ENCODE measurements at places on chromosomes 11 and 22. TPM values are rescaled to one million over a fixed set of nuclear protein-coding genes. Genes with fewer than 3 reads are reported as not detected.

DNA sequence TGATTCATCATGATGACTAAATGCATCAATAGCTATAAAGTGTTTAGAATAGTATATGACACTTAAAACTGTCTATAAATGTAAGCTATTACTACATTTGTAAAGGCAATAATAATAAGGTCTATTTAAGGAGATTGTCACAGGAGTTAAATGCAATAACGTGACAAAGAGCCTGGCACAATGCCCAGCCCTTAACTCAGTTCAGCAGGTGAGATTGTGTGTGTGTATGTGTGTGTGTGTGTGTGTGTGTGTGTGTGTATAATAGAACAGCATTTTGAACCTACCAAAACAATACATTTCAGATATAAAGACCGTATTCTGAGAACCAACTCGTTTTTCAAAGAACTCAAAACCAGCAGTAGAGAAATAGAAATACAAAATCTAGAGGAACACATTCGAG, 177.5 kb downstream of the MYO18B start:
- DNase-seq: no peak

The C1QTNF4 gene
- total RNA-seq: 0.58 TPM

DNA sequence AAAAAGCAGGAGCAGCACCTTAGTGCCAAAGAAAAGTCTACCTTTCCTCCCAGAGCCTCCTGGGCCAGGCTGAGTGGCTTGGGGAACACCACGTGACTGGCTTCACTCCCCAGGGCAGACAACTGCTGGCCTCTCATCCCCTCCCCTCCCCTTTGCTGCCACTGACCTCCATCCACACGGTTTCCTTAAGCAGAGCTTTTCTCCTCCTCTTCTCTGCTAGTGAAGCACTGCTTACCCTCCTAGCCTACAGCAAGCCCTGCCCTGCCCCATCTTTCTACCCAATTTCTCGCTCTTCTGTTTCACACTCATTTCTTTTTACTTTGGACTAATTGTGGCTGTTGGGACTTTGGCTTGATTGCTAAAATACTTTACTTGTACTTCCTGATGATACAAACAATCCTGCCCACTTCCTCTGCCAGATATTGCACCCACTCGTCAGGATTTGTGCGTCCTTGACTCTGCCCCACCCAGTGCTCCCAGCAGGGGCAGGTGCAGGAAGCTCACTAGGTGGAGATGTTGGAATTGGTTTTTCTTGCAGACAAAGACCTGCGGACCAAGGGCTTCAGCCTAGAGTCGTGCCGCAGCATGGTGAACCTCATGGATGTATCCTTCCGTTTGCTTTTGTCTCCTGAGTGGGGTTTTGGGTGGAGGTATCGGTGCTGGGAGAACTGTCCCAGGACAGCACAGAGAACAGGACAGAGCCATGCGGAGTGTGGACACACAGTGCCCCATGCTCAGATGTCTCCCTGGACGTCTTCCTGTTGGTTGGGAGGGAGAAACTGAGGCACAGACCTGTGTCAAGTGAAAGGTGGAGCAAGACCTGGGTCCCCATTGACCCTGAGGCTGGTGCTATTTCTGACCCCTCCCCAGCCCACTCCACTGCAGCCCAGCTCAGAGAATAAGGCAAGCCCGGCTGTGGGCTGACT, 27.3 kb downstream of the CAPN1 start:
- no peak for DNase-seq

DNA sequence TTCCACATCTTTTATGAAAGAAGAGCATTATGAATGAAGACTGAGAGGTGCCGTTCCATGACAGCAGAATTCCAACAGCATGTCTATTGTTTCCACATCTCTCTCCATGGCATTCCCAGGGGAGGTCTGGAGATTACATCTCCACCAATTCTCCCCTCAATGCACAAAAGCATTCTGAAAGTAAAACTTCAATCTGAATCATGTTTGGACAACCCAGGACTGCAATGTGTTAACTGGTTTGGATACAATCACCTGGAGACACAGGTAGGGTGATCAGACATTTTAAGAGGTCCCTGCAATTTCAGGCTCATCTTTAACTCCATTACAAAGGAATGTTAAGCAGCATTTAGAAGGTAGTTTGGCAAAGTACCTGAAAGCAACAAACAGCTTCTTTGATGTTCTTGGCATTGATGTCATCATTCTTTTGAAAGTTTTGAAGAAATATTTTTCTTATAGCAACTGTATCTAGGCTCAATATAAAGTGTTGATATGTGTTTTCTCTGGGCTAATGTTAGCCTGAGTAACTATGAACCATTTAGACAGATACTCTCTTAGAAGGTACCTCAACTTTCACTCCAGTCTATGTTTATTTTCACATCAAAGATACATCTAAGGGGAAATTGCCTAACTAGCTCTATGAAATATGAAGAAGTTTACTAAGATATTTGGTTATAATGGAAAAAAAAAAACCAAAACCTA, 181.4 kb upstream of the MTMR2 start:
- DNase-seq: no peak

- peak; percentile 53 for DNase-seq
Observed at GRCh38 chr22:25666308-25666707, 75.7 kb upstream of the MYO18B start.

The F2 gene
- total RNA-seq: not detected

The PLXNB2 gene
- 50.2 TPM for total RNA-seq

- DNase-seq: no peak
Observed at GRCh38 chr11:76083563-76084451, 122.5 kb downstream of the WNT11 start.

The OR2AT4 gene
- not detected for total RNA-seq

The CDHR5 gene
- not detected for total RNA-seq

The NEFH gene
- total RNA-seq: 0.16 TPM

The FGF3 gene
- total RNA-seq: not detected

The SYT12 gene
- 0.05 TPM for total RNA-seq

GRCh38 chr11:106888386-106888785, 129.9 kb downstream of the GUCY1A2 start:
- no peak for DNase-seq

DNA sequence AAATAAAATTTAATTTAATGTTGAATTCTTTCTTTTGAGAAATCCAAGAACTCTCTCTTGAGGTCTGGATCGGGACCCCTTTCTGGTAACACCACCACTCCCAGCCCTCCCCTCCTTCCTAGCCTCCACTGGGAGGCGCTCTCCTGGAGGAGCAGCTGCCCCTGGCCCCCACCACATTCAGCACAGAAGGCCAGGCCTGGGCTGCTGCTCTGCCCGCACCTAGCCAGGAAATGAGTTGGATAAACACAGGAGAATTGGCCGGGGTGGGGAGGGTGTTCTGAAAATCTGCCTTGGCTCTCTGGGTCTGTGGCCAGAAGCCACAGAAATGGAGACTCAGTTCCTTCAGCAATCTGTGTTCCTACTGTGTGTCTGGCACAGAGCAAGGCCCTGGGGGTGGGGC, 31.2 kb downstream of the C22orf42 start:
- DNase-seq: no peak

GRCh38 chr11:109864834-109865547, 228.2 kb upstream of the ZC3H12C start:
- no peak for DNase-seq

The PKP3 gene
- total RNA-seq: 0.52 TPM

GRCh38 chr11:133782116-133782725, 63.1 kb downstream of the SPATA19 start:
- DNase-seq: no peak

DNA sequence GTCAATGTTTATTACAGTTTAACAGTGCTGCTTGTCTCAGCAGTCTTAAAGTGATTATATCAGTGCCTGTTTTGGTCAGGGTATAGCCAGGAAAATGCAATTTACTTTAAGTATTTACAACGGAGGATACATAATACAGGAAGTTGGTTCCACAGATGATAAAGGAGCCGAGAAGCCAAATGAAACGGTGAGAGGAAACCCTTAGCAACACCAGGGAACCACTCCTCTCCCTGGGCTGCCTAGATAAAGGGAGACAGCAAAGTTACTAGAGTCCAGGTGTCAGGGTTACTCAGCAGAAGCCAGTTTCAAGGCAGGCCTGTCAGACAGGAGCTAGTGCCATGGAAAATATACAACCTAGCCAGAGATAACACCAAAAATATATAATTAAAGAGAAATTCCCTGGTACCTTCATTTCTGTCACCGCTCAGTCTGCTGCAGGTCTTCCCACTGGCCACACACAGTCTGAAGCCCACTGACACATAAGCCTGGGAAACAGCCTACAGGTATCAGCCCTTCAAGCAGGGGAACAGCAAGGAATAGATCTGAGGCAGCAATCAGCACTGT, 55.5 kb downstream of the FAM76B start:
- no peak for DNase-seq

The ALX4 gene
- total RNA-seq: not detected

DNA sequence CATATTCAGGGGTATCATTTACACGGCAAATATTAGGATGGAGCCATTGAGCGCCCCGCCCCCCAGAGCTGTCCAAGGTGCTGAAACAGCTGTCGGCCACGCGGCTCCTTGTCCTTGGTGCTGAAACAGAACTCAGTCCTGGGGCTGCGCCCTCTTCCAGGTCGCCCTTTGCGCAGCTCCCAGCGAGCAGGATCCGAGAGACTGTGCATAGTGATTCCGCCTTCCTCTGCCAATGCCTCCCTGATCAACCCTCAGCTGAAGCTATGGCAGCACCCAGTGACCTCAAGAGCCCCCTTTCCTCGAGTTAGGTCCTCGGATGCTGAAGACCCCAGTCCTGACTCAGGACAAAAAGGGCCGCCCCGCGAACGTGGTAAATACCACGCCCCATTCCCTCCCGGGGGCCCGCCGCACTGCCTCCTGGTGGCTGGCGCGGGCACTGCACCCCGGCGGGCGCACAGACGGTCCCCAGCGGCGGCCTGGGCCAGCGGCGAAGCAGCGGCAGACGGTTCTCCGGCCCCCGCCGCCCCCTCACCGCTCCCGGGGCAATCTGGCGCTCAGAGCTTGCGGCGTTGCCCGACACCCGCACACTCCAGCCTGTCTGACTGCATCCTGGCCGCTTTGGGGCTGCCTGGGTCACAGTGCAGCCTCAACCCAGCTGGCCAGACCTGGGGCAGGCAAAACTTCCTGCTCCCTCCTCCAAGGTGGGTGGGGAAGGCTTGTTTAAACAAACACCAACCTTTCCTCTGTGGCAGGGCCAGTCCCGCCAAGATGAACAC, 13.4 kb downstream of the SYT7 start:
- peak; percentile 78 for DNase-seq

DNA sequence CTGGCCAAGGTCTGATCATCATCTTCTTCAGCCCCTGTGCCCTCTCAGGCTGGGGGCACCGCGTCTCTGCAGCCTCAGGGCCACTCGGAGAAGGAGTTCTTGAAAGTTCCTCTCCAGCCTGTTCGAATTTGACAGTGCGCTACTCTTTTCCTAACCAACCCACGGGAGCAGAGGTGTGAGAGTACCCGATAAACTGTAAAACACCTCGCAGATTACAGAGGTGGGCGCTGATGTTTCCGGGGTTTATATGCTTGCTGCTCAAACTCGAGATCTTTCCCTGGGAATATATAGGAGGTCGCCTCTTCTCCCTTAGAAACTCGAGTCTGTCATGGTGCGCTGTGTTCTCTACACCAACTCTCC, 515 bp downstream of the CTR9 start:
- no peak for DNase-seq

The TMEM132A gene
- total RNA-seq: 6.4 TPM

- DNase-seq: no peak
Observed at GRCh38 chr22:40728731-40729189, 49.5 kb downstream of the MCHR1 start.

- no peak for DNase-seq
Observed at GRCh38 chr11:75196426-75196825, 44.1 kb upstream of the TPBGL start.

The CDC45 gene
- total RNA-seq: 0.77 TPM

Measured in left ventricle myocardium inferior (tissue), 1 donor.